HFFc6 (cell line): ENCODE measurements at places on chromosomes 2 and 18. TPM values are rescaled to one million over a fixed set of nuclear protein-coding genes. Genes with fewer than 3 reads are reported as not detected.

- DNase-seq = no peak
These were observed 74.7 kb upstream of the ODC1 start for GRCh38 chr2:10522726-10523405.

GRCh38 chr2:8244639-8245038 lies 437.2 kb upstream of the ID2 start:
- no peak for DNase-seq

GRCh38 chr2:162050513-162050961 lies 23.5 kb downstream of the DPP4 start:
- no peak for DNase-seq

DNA sequence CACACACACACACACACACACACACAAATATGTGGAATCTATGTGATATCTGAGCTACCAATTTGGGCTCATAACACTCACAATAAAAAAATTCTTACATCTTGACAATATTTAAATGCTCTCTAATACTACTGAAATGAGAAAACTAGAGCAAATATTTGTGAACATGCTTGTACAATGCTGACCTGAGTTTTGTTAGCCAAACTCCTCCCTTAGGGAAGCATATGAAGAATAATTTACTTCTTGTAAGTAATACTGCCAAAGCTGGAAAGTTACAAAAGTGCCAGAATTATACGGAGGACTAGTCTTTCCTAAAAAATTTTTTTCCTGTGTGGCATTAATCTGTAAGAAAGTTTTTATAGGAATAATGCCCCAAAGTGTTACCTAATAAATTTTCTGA lies 18.5 kb downstream of the MBD2 start:
- no peak for DNase-seq

DNA sequence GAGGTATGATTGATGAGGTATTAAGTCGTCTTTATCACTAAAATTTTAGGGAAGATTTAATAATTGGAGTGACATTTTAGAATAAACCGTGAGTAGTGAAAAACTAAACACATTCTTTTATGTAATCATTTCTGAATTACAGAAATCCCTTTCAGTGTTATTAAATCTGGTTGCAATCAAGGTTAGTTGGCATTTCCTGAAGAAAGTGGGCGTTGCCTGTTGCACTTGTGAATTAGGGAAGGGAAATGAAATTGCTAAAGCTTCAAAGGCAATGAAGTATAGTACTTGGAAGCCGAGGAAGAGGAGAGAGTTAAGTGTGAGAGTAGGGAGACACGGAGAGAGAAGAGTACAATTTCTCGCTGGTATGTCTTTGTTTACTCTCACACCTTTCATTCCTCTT lies 274.5 kb downstream of the SLC8A1 start:
- no peak for DNase-seq

- DNase-seq = no peak
These were observed 41.7 kb downstream of the UBR3 start for GRCh38 chr2:169868951-169869350.

CYP27C1 gene
- total RNA-seq = 0.12 to 0.21 TPM (median 0.14 TPM) in 3 replicates

NT5C1B gene
- total RNA-seq = not detected in 3 replicates

VWC2L gene
- not detected in 3 replicates for total RNA-seq
